ENCODE measurements at places on chromosomes 16 and 17.

GRCh38 chr16:78425891-78426510 is 326.5 kb downstream of the WWOX start:
- no peak for DNase-seq

- DNase-seq, result no peak
Measured at GRCh38 chr17:4559139-4559791, 1.1 kb downstream of the GGT6 start.

GRCh38 chr16:78987666-78988065 is 612.9 kb downstream of the MAF start:
- DNase-seq, result no peak

GRCh38 chr16:6345090-6345489 is 987.6 kb upstream of the RBFOX1 start:
- no peak for DNase-seq

GRCh38 chr17:57902800-57903759 is 52.1 kb downstream of the CUEDC1 start:
- DNase-seq, result no peak

DNA sequence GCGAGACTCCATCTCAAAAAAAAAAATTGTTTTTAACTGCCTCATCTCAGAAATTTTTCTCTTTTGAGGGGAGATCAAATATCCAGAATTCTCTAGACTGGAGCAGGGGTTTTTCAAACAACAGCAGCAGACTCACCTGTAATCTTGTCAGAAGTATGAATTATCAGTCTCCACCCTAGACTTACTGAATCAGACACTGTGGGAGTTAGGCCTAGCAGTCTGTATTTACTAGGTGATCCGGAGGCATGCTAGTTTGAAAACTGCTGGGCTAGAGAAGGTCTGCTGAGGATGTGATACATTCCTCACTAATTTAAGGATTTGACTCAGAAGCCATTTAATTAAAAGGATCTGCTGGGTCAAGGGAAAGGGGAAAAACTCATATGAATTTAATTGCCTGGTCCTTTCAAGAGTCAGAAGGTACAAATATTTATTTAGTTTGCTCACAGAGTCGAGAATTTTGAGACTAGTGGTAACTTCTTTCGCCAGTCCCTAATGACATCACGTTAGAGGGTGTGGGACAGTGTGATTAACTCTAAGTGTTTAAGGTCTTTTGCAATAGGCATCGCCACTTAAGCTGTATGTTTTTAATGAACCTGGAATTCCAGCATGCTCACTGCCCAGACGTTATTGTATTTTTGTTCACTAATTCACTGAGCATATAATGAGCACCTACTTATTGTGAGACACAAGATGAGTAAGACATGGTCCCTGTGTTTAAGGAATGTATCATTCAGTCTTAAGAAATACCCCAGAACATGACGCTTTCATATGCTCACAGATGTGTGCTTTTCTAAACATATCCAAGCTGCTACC is 14.2 kb downstream of the ATP6V0A1 start:
- DNase-seq, result no peak

All from activated CD8-positive, alpha-beta memory T cell treated with anti-CD3 and anti-CD28 coated beads, Interleukin-2, amount 50 U/mL, for 4 hours (primary cell).